Iris pigment epithelial cell (primary cell): ENCODE measurements at places on chromosomes 2 and 18.

- no peak for DNase-seq
Measured at GRCh38 chr2:37600735-37601134, 70.7 kb downstream of the CDC42EP3 start.

DNA sequence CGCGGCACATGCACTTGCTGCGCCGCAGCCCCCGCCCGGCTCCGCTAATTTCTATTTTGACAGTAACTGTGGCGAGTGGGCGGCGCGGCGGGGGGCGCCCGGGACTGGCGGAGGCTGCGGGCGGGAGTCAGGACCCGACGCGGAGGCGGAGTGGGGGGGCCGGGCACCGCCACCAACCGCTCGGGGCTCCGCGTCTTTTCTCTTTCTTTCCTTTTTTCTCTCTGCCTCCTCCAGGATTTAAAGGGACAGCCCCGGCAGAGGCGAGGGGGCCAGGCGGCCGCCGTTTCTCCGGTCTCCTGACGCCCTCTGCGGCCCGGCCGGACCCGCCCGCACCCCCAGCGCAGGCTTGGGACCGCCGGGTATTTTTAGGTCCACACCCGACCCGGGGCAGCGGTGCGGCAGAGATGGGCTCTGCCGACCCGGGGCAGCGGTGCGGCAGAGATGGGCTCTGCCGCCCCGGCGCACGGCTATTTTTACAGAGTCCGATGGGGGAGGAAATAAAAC, 460 bp upstream of the ZBTB7C start:
- no peak for DNase-seq

DNA sequence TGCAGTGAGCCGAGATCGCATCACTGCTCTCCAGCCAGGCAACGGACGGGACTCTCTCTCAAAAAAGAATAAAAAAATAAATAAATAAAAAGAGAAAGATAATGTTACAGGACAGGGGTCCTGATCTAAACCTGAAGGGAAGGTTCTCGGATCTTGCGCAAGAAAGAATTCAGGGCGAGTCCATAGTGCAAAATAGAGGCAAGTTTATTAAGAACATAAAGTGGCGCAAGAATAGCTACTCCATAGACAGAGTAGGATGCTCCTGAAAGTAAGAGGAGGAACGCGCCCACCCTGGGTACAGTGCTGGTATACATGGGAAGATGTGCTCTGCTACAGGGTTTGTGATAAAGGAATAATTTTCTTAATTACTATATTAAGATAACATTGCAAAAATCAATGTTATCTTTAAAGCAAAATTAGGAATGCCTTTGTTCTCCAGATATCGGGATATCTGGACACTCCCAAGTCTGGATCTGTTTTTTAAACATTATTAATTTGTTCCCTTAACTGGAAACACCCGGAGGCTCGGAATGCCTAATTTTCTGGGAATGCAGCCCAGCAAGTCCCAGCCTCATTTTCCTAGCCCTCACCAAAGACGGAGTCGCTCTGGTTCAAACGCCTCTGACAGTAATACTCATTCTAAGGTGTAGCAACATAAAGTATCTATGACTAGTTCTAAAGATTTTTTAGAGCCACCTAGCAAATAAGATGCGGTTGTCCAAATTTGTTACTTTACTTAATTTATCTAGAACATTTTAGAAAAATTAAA, 38.8 kb downstream of the ACSL3 start:
- DNase-seq, result no peak

DNA sequence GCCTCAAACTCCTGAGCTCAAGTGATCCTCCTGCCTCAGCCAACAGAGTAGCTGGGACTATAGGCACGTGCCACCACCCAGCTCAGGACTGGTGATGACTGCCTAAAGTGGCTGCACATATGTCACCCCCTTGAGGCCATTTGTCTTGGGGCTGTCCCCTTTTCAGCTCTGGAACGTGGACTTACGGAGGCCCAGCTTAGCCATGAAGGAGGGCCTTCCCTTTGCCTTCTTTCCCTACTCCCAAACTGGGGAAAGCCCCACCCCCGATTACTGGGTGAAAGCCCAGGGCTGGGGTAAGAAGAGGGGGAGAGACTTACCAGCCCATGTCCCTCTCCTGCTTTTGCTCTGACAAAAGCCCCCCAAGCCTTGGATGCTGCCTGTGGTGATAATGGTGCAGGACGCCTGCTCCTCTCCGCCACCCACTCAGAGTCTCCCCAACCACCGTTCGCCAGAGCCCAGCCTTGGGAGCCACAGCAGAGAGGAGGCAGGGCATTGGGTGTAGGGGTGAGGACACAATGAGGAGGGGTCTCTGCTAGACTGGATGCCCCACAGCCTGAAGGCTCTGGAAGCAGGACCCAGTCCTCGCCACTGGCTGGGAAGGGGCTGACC, 2.5 kb upstream of the DUSP2 start:
- no peak for DNase-seq

GRCh38 chr2:150477347-150477746, 10.1 kb downstream of the RND3 start:
- DNase-seq, result peak; percentile 49

GRCh38 chr2:59182249-59182648, 941.1 kb upstream of the FANCL start:
- DNase-seq, result peak; percentile 28

GRCh38 chr2:38448692-38449410, 71.8 kb upstream of the ATL2 start:
- DNase-seq, result no peak

DNA sequence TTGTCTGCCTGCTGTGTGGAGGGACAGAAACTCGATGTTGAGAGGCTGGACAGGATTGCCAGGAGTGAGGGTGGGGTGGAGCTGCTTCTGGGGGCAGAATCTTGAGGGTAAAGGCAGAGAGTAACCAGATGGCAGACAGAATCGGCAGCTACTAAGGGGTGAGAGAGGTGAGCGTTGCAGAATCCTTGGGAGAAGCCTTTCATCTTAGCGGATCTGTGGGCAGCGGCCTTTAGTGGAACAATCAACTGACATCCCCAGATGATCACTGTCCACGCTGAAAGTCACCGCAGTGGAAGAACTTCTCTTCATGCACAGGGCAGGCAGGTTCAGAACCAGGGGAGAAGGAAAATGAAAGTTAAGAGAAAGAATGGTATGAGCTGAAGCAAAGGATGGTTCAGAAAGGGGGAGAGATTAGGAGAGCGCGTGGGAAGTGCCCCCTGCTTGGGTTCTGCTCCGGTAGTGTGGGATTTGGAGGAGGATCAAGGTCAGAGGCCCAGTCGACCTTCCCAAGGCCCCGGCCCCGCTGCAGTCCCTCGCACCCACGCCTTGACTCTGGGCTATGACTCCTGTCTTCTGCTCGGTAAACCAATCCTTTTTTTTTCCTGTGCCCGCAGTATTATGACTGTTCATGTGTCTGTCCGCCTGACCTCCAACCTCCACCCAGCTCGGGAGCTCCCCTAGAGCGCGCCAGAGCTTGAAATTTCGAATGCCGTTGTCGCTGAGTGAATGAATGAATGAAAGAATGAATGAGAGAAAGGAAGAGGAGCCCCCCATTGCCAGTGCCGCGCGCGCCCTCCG, 584 bp downstream of the BOLA3 start:
- DNase-seq, result peak; percentile 56

GRCh38 chr2:100703213-100703612, 116.7 kb upstream of the NPAS2 start:
- no peak for DNase-seq

- DNase-seq, result no peak
Measured at GRCh38 chr2:157124731-157125130, 132.8 kb upstream of the GALNT5 start.

DNA sequence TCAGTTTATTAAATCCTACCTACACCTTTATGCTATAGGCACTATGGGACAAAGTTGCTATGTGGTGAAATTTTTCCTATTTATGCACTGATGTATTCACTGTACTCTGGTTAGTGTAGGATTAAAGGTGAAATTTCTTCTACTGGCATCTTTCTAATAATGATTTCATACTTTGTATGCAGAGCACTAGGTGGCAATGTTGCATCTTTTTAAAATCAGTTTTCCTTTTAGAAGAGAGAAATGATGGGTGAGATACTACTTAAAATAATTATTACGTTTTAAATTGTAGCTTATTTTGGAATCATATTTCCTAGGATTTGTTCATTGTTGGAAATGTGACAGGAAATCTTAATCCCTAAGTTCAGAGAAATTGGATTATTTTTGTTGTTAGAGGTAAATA, 150.9 kb downstream of the CD8B2 start:
- peak; percentile 28 for DNase-seq

DNA sequence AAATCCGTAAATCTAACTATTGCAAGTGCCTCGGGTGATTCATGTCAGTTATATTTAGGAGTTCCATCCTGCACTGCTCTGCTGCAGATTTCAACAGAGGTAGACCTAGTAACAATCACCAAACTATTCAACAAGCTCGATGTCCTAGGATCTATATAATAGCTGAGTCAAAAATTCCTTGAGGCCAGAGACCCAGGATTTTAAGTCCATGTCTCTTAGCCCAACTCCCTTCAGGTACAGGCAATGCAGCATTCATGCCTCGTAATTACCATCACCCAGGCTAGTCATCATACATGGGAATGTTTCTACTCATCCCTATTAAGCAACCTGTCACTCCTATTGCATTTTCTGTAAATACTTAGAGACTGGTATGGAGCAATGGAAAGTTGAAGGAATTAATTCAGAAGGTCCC, 729 bp downstream of the TM4SF20 start:
- peak; percentile 81 for DNase-seq

DNA sequence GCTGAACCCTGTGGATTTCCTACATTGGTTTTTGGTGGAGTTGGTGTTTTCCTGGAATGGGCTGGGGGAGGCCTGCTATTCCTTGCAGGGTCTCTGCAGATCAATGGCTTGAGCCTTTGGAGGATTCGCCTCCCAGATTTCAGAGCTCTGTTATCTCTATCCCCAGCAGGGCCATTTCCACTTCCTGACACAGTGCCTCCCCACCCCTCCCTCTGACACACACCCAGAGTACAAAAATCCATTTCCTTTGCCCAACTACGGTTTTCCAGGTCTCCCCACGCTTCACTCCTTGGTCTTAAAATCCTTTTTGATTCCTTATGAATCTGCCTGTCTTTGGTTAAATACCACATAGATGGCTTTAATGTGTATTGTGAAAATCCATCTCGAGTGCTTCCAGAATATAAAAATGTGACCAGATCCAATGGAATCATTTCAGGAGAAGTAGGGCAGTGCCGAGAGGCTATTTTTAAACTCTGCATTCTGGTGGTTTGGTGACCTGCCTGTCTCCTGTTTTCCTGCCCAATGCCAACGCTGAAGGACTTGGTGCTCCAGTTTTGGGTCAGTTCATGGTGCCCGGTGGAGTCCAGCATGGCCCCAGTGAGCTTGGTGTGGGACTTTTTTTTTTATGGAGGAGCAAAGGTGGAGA, 60.9 kb downstream of the ARL4C start:
- no peak for DNase-seq

DNA sequence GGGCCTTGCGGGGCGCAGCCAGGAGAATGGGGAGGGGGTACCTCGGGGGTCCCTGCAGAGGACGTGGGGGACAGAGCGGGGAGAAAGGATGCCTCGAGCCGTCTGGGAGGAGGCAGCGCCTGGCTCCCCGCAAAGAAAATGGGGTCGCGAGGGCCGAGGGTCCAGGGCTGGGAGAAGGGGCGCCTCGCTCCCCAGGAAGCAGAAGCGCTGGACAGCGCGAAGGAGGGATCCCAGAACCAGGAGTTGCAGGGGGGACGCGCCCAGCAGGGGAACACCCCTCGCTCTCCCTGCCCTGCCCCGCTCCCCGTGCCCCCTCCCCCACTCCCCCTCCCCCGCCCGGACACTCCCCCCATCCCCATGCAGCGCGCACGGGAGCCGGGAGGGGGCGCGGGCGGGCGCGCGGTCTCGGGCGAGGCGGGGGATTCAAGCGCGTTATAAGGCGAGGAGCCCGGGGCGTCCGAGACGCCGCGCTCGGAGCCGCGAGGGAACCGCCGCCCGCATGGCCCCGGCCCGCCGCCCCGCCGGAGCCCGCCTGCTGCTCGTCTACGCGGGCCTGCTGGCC, at the start of gene ERFE:
ERFE (plus strand) TSS at position 462 of the 562 bp plus-strand sequence; CDS start at position 500, 38 bp downstream.
- DNase-seq, result peak; percentile 26

- DNase-seq, result peak; percentile 24
Measured at GRCh38 chr2:146295080-146295670, 1549.7 kb upstream of the ACVR2A start.

GRCh38 chr2:181326661-181327060, 130.5 kb upstream of the ITGA4 start:
- no peak for DNase-seq

DNA sequence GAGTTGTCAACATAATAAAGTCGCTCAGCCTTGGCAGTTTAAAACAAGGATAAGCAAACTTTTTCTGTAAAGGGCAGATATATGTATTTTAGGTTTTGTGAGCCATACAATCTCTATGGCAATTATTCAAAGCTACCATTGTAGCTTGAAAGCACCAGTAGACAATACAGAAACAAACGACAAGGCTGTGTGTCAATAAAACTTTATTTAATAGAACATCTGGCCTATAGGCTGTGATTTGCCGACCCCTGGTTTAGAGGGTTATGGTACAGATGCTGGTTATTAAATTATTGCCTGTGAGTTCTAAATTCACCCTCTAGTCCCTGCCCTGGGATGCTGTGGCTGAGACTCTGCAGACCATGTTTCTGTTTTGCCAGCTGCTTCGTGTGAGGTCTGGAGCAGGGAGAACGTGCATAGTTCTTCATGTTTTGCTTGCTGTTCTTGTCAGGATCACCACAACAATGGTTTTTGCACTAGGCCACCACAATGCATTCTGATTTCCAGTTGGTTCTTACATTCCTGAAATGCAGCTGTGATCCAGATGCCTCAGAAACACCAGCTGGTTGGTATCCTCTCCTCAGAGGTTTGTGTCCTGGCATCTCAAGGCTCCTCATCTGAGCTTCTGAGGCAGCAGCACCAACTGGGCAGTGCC, 46.6 kb downstream of the ICOS start:
- no peak for DNase-seq

- no peak for DNase-seq
Measured at GRCh38 chr18:45958027-45958426, 9.1 kb downstream of the EPG5 start.

GRCh38 chr18:9862686-9863085, 23.1 kb upstream of the TXNDC2 start:
- no peak for DNase-seq

GRCh38 chr2:33791625-33792024, 192.5 kb upstream of the FAM98A start:
- DNase-seq, result peak; percentile 60

DNA sequence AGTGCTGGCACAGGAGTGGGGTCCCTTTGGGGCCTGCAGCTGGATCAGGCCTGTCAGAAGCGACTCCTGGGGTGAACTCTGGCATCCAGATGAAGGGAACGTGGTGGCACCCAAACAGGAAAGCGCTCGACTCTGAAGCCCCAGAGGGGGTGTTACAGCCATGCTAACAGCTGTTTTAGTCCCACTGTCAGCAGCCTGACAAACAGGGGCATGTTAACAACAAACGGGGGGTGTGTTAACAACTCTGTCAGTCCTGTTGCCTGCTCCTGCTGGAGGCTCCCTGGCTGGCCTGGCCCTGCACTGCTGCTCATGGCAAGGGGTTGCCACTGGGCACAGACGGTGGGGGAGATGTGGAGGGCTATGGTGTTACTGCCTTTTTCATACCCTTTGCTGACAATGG, 2.6 kb upstream of the RNU2-63P start:
- no peak for DNase-seq

- no peak for DNase-seq
Measured at GRCh38 chr2:143192716-143193115, 63.5 kb downstream of the ARHGAP15 start.
